ENCODE measurements at places on chromosomes 7 and 10.

DNA sequence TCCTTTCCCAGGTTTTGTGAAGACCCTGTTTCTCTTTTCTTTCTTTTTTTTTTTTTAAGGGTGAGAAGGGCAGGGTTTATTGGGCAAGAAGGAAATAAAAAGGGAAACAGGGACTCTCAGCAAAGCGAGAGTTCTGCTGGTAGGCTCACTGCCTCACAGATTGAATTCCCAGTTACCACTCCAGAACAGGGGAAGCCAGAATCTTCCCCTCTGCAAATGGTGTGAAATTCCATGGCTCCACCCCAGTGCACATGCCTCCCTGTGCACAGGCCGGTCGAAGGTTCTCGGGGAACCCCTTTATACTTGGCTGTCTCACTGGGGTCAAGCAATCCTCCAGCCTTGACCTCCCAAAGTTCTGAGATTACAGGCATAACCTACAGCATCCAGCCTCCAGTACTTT lies 10.5 kb upstream of the GUSB start:
- no peak for DNase-seq

DNA sequence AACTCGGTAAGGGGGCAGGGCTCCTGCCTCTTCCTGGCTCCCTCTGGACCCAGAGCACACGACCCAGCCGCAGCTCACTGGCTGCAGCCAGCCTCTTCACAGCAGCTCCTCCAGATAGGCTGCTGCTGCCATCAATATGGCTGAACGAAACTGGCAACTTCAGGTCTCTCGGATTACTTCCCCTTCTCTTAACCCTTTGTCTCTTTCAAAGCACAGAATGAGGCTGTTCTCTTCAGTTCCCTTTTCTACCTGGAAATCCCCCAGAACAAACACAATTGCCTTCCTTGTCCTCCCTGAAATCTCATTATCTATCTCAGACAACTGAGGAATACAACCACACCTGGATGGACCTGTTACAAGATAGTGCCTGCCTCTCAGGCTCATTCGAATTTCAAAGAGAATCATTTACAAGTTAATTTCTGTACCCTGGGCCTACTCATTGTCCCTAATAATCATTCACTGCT lies 193.4 kb upstream of the MBL2 start:
- DNase-seq = no peak

DNA sequence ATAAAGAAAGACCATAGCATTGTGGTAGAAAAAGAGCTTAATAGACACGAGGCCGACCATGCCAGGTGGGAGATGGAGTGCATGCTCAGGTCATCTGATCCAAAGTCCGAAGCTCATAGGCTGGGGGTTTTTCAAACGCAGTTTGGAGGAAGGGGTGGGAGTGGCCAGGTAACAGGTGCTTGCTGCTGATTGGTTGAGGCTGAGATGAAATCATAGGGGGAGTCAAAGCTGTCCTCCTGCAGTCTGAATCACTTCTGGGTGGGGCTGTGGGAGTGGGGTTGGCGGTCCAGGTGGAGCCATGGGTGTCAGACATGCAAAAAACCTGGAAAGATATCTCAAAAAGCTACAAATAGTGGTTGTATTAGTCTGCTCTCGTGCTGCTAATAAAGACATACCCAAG lies 2.8 kb upstream of the ERCC6 start:
- no peak for DNase-seq

DNA sequence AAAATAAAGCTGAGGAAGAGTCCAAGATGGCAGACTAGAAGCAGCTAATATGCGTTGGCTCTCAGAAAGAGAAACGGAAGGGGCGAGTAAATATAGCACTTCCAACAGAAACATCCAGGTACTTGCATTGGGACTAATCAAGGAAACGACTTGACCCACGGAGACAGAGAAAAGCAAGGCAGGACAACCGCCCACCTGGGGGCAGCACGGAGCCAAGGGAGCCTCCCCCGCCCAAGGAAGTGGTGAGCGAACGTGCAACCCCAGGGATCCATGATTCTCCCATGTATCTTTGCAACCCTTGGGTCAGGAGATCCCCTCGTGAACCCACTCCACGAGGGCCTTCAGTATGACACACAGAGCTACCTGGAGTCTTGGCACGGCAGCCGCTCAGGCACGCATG lies 45.4 kb upstream of the GRM3 start:
- DNase-seq = no peak

DNA sequence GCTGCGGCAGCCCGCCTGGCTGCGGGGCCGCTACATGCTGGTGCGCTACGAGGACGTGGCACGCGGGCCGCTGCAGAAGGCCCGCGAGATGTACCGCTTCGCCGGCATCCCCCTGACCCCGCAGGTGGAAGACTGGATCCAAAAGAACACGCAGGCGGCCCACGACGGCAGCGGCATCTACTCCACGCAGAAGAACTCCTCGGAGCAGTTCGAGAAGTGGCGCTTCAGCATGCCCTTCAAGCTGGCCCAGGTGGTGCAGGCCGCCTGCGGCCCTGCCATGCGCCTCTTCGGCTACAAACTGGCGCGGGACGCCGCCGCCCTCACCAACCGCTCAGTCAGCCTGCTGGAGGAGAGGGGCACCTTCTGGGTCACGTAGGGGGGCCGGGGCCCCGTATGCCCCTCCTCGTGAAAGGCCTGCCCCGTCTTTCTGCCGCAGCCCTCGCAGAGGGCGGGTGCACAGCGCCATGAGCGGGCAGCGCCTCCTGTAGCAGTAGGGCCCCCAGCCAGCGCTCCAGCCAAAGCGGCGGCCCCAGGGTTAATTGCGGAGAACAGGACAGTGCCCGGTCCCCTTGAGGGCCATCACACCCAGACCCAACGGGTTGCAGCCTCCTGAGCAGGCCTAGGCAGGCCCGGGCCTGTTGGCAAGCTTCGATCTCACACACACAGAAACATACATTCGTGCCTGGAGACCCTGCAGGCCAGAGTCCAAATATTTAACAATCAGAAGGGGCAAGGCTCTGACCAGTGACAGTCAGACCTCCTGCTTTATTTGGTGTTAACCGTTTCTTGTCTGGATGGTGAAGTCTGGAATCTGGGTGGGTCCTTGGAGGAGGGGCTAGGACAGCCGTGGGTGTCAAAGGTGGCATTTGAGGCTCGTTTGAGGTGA lies 44.1 kb downstream of the CHST3 start:
- DNase-seq = no peak

DNA sequence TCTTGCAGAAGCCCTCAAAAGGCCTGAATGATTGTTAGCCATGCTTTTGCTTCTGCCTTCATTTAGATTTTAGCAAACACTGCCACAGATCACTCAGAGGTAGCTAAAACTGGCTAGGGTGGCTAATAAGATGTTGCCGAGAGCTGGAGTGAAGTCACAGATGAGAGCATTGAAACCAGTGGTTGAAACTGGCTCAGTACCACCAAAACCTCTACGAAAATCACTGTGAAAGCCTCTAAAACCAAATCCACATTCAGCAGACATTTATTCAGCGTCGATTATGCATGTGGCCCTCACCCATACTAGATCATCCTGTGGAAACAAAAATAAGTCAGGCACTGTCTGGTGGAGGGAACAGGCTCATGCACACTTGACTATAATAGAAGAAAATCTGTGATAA lies 50.8 kb downstream of the PIK3CG start:
- no peak for DNase-seq

DNA sequence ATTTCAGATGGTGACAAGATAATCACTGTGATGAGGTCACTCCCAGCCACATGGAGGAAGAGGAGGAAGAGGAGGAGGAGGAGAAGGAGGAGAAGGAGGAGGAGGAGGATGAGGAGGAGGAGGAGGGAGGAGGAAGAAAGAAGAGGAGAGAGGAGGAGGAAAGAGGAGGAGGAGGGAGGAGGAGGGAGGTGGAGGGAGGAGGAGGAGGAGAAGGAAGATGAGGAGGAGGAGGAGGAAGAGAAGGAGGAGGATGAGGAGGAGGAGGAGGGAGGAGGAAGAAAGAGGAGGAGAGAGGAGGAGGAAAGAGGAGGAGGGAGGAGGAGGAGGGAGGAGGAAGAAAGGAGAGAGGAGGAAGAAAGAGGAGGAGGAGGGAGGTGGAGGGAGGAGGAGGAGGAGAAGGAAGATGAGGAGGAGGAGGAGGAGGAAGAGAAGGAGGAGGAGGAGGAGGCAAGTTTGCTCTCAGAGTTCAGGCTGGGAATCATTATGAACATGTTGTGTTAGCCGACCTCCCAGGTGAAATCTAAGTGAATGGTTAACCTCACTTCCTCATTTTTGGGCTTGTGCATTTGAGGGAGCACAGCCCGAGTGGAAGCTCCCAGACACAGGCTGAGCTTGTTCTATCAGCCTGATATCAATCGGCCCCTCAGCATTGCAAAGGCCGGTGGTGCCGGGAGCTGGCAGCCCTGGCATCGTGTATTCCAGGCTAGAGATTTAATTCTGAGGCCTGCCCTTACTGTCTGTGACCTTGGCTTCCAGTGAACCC lies 236.2 kb upstream of the PITRM1 start:
- no peak for DNase-seq
